Stimulated activated CD4-positive, alpha-beta T cell treated with anti-CD3 and anti-CD28 coated beads, Interleukin-2, amount 100 ng/mL, for 4 hours (primary cell): ENCODE measurements at places on chromosomes 5 and 9.

DNA sequence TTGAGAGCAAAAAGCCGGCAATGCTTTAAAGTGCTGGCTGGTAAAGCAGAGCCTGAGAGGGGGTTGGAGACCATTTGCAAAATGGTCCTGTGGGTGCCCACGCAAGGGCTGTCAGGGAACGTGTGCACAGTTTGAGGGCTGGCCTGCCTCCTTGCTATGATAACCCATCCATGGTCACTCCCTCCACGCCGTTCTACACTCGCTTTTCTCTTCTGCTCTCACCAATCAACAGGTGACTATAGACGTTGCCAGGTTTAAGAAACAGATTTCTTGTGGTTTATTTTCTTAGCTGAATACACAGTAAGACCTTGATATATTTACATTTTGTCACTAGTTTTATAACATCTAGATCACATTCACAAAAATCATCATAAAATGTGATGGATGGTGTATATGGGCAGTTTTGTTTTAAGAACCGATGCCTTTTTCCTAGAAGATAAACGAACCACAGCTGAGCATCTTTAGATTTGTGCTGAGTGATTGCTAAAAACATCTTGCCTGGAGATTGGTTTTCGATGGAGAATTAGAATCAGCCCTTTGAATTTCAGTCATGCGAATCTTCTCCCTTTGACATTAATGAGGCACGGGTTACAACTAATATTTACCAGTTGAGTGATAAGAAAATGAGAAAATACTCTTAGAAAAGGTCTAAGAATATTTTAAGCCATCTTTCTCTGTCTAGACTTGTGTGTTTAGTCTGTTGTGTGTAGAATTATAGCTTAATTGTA is 13.9 kb downstream of the MAP1B start:
- no peak for DNase-seq

DNA sequence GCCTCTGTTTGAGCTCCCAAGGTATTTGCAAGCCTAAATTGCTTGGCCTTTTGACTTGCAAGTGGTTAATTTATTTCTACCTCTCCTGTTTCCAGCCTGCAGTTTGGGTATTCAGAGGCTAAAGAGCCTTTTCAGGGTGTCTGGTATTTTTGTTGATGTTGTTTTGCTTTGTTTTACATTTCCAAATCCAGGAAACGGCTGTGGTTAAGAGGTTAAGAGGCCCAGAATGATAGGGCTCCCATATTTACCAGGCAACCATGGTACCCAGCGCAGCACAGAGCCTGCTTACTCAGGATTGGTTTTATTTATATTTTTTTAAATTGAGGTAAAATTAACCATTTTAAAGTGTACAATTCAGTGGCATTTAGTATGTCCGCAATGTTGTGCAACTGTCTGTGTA is 92.1 kb downstream of the PDZD2 start:
- DNase-seq = no peak

DNA sequence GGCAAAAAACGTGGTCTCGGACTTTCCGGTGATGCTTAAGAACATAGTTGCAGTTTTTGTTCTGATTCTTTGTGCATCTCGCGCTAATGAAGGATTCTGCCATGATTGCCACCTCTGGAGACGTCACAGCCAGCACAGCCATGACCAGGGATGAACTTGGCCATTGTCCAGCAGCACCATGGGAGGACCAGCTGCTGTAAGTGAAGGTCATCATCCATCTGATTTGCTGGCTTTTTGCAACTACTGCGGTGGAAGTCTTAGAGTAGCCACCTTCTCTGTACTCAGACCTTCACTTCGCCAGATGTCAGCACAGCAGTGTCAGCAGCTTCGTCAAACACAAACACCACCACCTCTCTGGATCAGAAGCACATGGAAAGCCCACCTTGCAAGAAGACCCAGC is 45.7 kb downstream of the NSUN2 start:
- no peak for DNase-seq

- DNase-seq = no peak
Measured at GRCh38 chr9:82115900-82116299, 127.3 kb downstream of the SPATA31D1 start.

GRCh38 chr9:71644819-71645362 is 123.4 kb downstream of the CEMIP2 start:
- DNase-seq = no peak

DNA sequence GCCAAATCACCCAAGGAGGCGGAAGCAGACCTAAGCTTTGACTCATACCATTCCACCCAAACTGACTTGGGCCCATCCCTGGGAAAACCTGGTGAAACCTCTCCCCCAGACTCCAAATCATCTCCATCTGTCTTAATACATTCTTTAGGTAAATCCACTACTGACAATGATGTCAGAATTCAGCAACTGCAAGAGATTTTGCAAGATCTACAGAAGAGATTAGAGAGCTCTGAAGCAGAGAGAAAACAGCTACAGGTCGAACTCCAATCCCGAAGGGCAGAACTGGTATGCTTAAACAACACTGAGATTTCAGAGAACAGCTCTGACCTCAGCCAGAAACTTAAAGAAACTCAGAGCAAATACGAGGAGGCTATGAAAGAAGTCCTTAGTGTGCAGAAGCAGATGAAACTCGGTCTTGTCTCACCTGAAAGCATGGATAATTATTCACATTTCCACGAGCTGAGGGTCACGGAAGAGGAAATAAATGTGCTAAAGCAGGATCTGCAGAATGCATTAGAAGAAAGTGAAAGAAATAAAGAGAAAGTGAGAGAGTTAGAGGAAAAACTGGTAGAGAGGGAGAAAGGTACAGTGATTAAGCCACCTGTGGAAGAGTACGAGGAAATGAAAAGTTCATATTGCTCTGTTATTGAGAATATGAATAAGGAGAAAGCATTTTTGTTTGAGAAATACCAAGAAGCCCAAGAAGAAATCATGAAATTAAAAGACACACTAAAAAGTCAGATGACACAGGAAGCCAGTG is 15.8 kb upstream of the TTC23L start:
- DNase-seq = no peak

- no peak for DNase-seq
Measured at GRCh38 chr5:160463740-160464465, 42.2 kb downstream of the PTTG1 start.

DNA sequence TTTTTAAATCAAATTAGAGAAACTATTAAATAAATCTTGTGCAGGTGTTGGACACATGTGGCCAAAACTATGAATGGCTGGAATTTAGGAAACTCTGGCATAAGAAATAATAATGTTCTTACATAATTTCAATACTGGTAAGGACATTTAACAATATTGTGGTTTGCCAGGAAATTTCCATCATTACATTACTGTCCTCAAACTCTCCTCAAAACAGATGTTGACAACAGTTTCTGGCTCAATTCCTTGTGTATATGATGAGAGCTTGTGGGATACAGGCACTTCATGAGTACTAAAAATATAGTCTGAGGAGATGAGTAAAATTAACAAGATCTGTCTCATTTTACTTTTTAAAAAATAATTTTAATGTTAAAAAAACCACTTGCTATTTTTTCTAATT is 27.9 kb downstream of the MCTP1 start:
- DNase-seq = no peak

DNA sequence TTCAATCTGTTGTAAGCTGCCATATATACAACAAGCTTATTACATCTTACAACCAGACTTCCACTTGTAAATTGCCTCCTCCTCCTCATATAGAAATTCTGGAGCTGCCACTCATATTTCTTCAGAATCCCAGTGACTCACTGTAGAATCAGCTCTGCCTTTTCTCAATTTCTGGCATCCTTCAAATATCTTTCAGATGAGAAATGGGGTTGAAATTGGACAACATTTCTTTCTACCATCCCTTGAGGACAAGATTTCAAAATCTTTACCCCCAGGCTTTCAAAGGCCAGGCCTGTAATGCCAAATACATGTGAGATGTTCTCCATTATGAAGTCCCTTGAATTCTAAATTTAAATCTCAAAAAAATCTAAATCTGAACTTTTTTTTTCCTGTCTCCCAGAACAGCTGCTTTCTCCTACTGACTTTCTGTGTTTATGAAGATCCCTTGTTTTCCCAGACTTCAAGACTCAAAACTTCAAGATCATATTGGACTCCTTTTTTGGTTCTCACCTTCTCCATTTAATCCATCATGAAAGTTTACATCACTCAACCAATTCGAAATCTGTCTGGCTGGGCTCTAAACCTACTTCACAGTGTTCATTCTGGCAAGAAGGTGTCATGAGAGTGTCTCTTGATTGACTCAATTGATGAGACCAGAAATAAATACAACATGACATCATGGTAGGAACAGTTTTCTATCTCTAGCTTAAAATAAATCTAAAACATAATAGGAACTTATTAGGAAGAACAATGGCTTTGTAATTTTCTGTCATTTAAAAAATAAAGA is 109.8 kb downstream of the HMHB1 start:
- no peak for DNase-seq

GRCh38 chr5:96329289-96329688 is 103.8 kb downstream of the PCSK1 start:
- no peak for DNase-seq

DNA sequence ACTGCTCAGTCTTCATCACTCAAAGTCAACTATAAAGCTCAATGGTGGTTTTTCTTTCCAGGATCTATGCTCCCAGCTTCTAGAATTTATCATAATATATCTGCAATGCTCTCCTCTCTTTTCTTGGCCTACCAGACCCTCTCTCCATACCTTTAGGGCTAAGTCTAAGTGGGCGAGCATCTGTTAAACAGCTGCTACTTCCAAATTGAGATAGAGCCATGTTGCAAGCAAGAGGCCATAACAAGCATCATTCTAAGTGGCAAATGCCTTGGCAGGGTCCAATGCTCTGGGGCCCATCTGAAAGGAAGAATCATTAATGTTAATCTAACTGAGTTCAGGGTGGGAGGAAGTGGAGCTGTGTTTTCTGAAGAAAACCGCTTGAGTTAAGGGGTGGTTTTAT is 324.0 kb downstream of the TLR4 start:
- DNase-seq = no peak

- DNase-seq = no peak
Measured at GRCh38 chr5:169602535-169602934, 19.0 kb downstream of the SPDL1 start.

GRCh38 chr5:90866333-90866732 is 307.7 kb downstream of the ADGRV1 start:
- no peak for DNase-seq
